ENCODE measurements at places on chromosomes 2 and 18.

DNA sequence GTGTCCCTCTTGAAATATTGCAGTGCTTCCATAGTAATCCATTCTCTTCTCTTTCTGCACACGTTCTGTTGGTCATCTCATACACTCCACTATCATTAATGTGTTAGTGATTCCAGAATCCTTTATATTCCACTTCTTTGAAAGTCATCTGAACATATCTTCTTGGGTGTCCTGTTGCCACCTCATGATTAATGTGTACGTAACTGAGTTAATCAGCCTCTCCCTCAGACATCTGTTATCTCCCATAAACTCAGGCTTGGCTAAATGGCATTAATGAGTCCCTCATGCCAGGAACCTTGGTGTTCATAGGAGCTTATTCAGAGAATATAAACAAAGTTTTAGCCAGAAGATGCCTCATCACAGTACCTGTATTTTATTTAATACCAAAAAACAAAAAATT, 126.4 kb downstream of the NCOA1 start:
- no peak for DNase-seq

DNA sequence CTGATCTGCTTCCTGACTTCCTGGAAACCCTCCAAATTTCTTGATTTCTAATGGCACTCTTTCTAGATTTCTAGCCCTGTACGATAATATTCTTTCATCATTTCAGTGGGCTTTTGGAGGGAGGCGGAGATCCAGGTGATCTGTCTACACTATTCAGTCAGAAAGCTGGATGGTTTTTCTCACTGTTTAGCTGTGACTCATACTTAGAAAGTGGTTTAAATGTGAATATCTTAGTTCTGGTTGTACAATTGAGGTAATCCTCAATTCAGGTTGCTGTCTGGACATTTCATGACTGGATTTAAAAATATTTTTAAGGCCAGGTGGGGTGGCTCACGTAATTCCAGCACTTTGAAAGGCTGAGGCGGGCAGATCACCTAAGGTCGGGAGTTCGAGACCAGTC, 20.8 kb downstream of the SEH1L start:
- DNase-seq: no peak

DNA sequence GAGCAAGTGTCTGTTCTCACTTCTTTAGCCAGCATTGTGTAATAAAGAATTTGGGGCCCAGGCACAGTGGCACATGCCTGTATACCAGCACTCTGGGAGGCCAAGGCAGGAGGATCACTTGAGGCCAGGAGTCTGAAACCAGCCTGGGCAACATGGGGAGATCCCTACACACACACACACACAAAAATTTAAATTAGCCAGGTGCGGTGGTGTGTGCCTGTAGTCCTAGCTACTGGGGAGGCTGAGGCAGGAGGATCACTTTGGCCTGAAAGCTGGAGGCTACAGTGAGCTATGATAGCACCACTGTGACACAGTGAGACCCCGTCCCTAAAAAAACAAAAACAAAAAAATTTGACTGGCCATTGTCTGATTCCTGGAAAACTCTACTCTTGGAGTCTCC, 8.3 kb downstream of the REV1 start:
- no peak for DNase-seq

- DNase-seq: no peak
Observed at GRCh38 chr2:28068088-28068487, 177.6 kb downstream of the BABAM2 start.

DNA sequence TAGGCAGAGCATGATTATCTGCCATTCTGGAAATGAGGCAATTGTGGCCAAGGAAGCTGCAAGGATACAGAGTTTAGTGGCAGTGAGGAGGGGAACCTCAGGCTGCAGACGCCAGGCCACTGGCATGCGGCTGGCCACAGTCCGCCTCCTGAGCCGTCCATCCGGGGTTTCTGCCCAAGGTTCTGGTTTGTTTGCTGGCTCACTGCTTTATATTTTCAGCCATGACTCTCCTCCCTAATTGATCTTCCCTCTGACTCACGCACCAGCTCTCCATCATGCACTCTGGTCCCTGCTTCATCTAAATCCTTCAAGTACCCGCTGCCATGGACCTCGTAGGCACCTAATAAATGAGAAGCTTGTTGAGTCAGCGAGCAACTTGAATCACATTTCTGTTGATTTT, 107.8 kb upstream of the REV1 start:
- no peak for DNase-seq

- no peak for DNase-seq
Observed at GRCh38 chr18:26462355-26462754, 86.0 kb downstream of the KCTD1 start.
